HT1080 (cell line): ENCODE measurements at places on chromosomes 1 and 21.

GRCh38 chr1:165152727-165153126 is 203.8 kb downstream of the LMX1A start:
- no peak for DNase-seq

DNA sequence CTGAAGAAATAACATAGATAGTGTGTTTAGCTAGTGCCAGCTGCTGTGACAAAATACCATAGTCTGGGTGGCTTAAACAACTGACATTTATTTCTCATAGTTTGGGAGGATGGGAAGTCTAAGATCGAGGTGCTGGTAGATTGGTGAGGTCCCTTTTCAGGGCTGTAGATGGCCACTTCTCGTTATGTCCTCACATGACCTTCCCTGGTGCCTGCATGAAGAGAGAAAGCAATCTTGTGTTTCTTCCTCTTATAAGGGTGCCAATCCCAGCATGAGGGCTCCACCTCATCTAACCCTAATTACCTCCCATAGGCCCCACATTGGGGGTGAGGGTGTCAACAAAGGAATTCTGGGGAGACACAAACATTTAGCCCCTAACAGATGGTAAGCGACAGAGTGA is 9.3 kb downstream of the MTARC2 start:
- DNase-seq, result no peak

- no peak for DNase-seq
These were observed 226.0 kb downstream of the RPS6KC1 start for GRCh38 chr1:213277036-213277435.

- peak; percentile 2 for DNase-seq
These were observed 47.8 kb downstream of the PACC1 start for GRCh38 chr1:212366901-212367300.

GRCh38 chr1:210663730-210664573 is 335.2 kb downstream of the HHAT start:
- DNase-seq, result no peak

DNA sequence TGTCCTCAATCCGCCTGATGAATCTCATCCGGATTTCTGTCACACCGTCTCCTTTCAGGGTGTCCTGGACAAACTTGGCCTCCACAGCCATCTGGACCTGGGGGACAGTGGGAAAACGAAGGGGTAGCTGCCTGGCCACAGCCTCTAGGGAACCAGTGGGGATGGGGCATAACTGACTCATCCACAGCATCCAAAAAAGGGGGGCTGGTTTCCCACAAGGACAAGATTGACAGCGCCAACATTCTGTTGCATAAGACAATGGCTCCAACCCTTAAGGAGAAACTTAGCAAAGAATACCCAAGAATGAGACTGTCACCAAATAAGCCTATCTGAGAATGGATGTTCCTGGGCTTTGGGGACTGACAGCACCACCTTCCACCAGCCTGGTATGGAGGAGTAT is 12.1 kb downstream of the TRAPPC3 start:
- no peak for DNase-seq

GRCh38 chr1:7299994-7300393 is 471.1 kb upstream of the VAMP3 start:
- DNase-seq, result peak; percentile 87

DNA sequence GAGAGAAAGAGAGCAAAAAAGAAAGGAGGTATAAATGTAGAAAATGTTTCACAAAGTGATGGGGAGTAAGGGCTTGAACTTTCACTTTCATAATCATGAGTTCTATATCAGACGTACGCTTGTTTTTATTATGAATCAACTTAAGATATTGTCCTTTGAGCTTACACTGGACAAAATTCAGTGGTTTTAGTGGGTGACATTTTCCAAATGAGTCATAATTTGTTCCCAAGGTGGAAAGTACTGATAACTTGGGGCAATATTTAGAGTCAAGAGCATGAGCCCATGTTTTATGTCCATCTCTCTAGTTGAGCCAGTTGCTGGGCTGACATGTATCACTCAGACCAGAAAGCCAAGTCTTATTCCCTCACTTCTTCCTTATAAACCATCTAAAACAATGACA is 161.6 kb downstream of the CHRM3 start:
- peak; percentile 27 for DNase-seq

DNA sequence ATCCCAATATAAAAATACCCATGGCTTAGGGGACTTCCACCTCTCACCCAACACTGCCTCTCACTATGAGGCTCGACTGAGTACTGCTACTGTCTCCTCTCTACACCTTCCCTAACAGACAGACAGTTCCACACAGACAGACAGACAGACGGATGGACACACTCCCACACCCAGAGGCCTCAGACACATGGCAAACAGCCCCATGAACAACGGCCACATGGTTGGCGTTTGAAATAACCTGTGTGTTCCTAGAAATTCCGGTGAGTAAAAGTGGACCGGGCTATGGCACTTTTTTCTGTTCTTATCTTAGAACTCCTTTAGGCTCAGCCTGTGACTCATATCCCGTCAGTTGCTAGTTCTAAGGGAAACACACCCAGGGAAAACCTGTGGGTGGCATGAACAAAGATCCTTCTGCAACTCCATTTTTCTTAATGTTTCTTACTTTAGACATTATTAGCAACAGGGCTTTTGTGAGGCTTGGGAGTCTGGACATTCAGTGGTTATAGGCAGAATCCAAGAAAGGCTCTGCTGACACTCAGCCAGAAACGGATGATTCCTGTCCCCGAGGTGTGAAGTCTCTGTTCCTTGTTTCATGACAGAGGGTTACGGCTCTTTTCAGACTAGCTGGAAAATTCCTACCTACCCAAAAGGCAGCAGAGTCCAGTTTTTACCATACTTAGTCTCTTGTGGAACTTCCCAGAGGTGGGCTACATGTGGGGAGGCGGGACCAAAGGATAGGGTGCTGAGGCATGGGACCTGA is 90.5 kb upstream of the TLR5 start:
- DNase-seq, result peak; percentile 91

- no peak for DNase-seq
These were observed 101.9 kb upstream of the SOD1 start for GRCh38 chr21:31557421-31558188.

DNA sequence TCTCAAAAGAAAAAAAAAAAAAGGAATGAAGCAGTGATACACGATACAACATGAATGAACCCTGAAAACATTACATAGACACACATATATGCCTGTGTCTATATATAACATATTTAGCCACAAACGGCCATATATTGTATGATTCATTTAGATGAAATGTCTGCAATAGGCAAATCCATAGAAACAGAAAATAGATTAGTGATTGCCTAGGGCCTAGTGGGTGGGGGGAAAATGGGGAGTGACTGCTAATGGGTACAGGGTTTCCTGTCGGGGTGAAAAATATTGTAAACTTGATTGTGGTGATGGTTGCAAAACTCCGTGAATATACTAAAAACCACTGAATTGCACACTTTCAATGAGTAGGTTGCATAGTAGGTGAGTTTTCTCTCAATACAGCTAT is 6.0 kb upstream of the H6PD start:
- DNase-seq, result peak; percentile 41

DNA sequence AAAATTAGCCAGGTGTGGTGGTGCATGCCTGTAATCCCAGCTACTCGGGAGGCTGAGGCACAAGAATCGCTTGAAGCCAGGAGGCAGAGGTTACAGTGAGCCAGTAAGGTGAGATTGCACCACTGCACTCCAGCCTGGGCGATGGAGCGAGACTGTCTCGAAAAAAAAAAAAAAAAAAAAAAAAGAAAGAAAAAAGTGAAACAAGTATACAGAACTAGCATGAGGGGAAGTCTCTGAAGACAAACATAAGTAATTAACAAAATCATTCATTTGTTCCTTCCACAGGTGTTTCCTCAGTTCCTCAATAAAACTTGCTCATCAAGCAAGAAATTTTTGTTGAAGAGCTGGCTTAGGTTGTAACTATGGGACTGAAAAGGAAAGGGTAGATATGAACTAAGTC is 52.2 kb upstream of the CNN3 start:
- no peak for DNase-seq

DNA sequence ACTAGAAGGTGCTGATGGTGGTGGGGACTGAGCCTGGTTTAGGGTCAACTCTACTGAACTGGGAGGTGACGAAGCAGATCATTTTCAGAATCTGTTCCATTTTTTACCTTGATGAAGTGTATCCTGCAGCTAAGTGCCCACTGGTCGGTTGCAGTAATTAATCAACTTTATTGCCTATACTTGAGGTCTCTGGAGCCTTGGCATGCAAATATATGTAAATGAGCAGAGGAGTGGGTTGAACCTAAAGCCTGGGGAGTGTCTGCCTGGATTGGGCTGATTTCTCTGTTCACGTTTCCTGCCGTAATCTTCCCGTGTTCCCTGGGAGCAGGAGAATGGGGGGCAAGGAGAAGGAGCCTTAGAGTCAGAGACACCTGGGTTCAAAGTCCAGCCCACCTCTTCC is 286.8 kb downstream of the PTPRU start:
- no peak for DNase-seq

- DNase-seq, result no peak
These were observed 529 bp upstream of the MARCKSL1 start for GRCh38 chr1:32336591-32336932.
